ENCODE measurements at places on chromosomes 4 and X.

- no peak for DNase-seq
Observed at GRCh38 chrX:136766785-136767103, 14.0 kb downstream of the ARHGEF6 start.

- no peak for DNase-seq
Observed at GRCh38 chr4:153788051-153788412, 851 bp downstream of the SFRP2 start.

DNA sequence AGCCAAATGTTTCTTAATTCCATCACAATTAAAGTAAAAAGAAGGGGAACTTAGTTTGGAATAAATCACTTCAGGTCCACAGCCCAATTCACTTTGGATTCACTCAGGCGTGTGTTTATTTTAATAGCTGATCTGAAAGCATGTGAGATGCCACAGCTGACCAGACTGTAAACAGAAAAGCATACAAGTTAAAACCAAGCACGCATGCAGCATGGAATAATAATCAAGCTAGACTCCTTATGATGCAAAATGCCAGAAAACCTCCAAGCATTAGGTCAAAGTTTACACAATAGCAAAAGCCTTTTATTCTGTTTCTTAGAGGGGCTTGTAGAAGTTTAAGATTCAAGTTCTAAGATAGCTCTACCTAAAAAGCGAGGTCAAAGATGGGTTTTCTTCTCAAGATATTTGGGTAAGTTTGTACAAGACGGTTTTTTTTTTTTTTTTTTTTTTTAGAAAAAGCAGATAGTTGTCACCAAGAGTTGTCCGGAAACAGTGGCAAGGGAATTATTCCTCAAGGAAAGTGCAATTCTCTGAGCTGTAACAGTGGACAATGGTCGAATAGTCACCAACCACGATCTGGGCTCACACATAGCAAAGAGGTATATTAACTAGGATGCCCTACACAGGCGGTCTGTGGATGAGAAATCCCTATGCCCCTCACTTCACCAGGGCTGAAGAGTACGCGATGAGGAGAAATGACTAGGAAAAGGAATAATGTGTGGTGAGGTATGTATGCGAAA lies 763 bp upstream of the PRRG1 start:
- no peak for DNase-seq

DNA sequence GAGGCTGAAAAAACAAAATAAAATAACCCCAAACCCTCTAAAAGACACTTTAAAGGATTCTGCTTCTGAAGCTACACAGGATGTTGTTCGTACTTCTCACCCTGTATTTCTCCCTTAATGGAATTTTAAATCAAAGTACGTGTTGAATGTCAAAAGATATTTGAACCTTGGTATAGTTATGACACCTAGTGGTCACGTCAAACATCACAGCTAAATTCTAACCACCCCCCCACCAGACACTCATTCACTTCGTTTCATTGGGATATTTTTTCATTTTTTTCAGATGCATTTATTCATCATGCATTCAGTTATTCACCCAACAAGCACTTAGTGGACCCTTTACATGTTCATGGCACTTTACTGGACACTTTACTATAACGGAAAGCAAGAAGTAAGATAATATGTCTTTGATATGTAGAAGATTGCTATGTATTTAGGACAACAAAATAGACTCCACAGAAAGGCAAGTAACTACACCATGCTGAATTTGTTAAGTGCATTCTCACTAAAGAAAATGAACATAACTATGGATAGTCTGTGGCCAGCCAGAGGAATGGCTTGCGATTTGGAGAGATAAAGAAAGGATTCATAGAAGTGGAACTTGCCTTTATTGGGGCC lies 62.5 kb upstream of the GPR174 start:
- peak; percentile 22 for DNase-seq

DNA sequence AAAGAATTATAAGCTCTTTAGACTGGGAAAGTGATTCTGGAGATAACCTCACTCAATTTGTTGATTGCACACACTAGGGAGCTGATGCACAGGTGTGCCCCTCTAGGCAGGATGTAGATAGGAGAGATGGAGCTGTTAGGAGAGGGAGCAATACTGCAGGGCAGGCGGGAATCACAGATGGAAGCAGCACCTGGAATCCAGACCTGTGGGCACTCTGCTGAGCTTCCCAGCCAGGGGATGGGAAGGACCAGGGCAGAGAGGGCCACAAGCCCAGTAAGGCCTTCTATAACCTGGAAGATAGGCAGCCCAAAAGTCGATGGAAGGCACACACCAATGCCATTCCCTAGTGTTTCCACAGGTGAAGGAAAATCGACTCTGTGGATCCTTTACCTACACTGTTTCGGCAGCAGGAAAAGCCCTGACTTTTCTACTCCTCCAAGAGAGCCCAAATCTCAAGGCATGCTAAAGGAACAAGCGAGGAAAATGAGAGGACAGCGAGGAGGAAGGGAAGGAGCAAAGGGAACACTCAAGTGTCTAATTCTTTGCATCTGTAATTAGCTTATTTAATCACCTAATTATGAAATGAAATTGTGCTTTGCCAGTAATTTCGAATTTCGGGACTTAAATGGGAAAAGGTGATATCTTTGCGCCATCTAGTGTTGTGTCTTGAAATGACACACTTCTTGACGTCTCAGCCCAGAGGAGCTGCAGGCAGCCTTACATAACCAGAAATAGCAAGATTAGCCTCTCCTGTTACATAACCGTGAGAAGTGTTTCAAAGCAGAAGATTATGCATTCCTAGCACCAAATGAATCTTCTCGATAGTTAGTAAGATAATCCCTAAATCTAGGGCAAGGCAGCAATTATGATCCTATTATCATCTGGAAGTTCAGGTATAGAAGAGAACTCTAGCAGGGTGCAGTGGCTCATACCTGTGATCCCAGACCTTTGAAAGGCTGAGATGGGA lies 31.0 kb upstream of the TLR3 start:
- no peak for DNase-seq

DNA sequence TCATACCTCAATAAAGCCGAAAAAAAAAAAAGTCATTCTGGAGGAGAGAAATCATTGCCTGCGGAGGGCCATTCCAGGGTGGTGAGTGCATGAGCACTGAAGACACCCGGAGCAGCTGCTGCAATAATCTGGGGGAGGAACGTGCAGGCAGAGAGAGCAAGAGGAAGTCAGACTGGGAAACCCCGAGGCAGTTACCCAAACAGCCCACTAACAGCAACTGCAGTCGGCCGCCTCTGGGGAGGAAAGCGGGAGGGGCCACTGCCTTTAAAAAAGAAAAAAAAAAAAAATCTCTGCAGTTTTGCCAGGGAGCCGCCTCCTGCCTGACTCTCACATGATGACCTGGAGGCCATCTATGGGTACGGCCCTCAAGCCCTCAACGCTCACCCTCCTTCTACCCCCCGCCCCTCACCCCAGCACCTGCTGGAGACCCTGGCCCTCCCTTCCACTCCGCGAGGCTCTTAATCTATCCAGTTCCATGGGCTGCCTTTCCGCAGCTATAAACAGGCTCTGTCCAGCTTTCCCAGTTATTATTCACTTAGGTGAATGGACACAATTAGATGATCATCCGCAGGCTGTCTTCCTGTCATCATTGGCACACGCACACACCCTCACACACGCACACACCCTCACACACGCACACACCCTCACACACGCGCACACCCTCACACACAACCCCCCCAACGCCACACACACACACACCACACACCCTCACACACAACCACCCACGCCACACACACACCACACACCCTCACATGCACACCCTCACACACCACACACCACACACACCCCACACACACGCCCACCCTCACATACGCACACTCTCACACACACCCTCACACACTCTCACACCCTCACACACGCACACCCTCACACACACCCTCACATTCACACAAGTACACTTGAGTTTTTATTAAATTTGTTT lies 3.4 kb upstream of the AVPR2 start:
- DNase-seq: peak; percentile 76

- DNase-seq: peak; percentile 8
Observed at GRCh38 chrX:111041018-111041462, 55.0 kb upstream of the PAK3 start.

GRCh38 chrX:103151799-103152198 lies 58.9 kb upstream of the NXF3 start:
- no peak for DNase-seq

DNA sequence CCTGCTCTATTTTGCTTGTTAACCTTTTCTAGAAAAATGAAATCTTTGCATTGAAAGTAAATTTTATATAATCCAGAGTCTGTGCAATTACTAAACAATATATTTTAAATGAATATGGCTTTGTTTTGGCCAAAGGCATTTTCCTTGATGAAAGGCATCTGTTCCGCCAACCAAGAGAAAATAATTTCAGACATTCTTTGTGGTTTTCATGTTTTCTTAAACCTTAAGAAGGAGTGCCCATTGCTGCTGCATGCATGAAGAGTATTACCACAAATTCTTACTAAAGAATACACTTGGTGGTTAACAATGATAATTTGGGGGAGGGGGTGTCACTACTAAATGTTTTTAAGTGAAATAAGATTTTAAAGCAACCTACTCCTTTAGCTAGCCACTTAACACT lies 2.7 kb upstream of the PDGFC start:
- DNase-seq: no peak

GRCh38 chr4:24372881-24373280 lies 211.5 kb downstream of the DHX15 start:
- no peak for DNase-seq

GRCh38 chrX:66638591-66639500 lies at the start of gene EDA2R:
Gene EDA2R, minus strand, starts transcription at chrX:66639078. Its CDS starts 23,058 bp downstream, at chrX:66616020.
- DNase-seq: peak; percentile 15

GRCh38 chr4:147863808-147864472 lies 132.1 kb downstream of the ARHGAP10 start:
- no peak for DNase-seq

DNA sequence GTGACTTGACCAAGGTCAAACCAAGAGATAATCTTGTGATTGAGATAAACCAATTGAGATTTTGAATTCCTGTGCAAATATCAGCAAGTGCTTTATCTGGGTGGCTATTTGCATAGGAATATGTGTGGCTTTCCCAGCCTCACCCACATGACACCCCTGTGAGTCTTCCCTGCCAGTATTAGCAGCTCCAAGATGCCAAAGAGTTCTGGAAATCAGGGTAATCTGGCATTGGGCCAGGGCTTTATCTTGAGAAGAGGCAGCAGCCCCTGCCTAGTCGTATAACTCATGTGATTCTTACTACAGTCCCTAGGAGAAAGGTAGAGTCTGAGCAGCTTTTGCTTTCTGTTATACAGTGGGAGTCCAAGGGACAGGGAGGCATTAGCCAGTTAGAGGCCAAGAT lies 87.7 kb downstream of the RLIM start:
- DNase-seq: no peak

DNA sequence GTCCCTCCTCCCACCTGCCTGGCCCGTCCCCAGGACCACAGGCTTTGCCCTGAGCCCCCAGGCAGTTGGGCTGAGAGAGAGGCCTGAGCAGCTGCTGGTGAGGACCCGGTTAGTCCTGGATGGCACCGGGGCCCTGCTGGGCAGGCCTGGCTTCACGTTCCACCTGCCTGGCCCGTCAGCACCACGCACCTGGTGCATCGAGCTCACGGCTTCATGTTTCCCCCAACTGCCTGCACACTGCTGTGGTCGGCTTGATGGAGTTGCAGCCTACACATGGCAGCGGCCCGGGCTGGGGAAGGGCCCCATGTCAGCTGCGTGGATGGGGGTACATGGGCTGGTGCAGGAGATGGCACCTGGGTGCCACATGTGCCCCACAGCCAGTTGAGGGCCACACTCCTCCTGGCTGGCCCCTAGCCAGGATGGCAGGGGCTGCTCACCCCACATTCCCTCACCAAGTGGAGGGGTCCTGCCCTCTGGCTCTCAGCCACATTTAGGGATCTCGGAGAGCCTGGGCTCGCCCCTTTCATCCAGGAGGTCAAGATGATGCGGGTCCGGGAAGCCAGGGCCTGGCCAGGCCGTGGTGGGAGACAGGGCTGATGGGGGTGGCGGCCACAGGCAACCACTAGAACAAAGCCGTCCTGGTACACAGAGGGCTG lies 28.5 kb downstream of the NKX1-1 start:
- DNase-seq: no peak

- DNase-seq: peak; percentile 48
Observed at GRCh38 chr4:173494013-173494970, 35.7 kb downstream of the HAND2 start.

- DNase-seq: no peak
Observed at GRCh38 chr4:168781341-168781740, 228.7 kb downstream of the CBR4 start.

DNA sequence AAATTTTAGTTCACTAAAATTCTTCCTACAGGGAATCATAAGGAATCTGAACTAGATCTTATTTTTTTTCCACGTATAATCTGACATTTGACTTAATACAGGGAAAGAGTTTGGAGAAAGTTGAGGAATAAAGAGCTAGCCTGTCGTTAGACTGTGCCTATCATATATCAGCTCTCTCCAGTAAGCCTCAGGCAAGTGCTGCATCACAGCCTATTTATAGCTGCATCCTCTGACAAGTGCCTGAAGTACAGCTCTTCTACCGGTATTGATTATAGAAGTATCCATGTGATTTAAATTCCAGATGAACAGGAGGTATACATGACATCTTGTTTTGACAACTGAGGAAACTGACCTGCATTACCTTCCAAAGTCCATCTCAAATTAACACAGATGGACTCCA lies 248.9 kb downstream of the TLL1 start:
- no peak for DNase-seq

DNA sequence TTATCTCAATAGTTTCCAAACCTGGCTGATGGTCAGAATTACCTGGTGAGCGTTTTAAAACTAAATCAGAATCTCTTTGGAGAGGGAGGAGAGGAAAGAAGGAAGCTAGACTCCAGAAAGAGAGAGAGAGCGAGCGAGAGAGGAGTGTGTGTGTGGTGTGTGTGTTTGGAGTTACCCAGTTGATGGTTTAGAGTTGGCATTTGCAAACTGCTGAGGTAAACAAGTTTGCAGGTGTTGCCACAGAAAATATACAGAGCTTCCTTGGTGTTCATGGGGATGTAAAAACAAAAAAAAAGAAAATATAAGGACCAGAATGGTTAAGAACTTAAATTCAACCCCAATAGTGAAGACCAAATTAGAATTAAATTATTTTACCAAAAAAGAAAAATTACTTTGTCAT lies 26.4 kb upstream of the LAP3 start:
- DNase-seq: no peak

DNA sequence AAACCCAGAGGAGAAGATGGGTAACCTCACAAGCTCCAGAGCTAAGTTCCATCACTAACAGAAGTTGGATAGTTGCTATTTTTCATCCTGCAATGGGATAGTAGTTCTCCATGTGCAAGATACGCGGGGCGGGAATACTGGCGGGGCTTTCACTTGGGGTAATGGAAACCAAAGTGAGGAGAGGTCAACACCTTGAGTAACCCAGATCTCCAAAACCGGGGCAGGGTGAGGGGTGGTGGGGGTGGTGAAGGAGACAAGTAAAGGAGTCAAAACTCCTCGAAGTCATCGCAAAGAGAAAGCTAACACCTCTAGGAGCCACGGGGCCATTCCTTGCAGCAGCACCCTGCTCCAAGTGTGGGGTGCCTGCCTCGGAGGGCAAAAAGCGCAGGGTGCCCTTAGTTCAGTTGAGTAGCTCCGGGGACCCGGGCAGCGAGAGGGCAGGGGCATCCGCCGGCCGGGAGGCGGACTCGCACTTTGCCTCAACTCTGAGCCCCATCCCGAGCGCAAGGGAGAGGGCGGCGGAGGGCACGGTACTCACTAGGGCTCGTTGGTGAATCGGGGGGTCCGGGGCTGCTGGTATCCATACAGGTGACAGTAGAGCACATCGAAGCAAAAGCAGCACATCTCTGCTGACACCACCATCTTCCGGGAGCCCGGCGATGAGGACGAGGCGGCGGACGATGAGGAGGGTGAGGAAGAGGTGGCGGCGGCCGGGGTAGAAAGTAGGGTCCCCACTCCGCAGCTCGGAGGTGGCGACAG lies 645 bp downstream of the AMMECR1 start:
- peak; percentile 5 for DNase-seq

All from CD4-positive, alpha-beta T cell treated with Interferon gamma for 1 hour (primary cell).